CD4-positive, alpha-beta memory T cell (primary cell): ENCODE measurements at places on chromosomes 1 and 21. TPM values are rescaled to one million over a fixed set of nuclear protein-coding genes. Genes with fewer than 3 reads are reported as not detected.

Gene KRTAP13-2
- not detected for polyA plus RNA-seq

Gene C1orf21
- 0.48 TPM for polyA plus RNA-seq

Gene UTP11
- polyA plus RNA-seq = 21.9 TPM

Gene RPTN
- polyA plus RNA-seq = not detected

Gene LAPTM5
- 563 TPM for polyA plus RNA-seq
